ENCODE measurements at places on chromosomes 1 and 21.

DNA sequence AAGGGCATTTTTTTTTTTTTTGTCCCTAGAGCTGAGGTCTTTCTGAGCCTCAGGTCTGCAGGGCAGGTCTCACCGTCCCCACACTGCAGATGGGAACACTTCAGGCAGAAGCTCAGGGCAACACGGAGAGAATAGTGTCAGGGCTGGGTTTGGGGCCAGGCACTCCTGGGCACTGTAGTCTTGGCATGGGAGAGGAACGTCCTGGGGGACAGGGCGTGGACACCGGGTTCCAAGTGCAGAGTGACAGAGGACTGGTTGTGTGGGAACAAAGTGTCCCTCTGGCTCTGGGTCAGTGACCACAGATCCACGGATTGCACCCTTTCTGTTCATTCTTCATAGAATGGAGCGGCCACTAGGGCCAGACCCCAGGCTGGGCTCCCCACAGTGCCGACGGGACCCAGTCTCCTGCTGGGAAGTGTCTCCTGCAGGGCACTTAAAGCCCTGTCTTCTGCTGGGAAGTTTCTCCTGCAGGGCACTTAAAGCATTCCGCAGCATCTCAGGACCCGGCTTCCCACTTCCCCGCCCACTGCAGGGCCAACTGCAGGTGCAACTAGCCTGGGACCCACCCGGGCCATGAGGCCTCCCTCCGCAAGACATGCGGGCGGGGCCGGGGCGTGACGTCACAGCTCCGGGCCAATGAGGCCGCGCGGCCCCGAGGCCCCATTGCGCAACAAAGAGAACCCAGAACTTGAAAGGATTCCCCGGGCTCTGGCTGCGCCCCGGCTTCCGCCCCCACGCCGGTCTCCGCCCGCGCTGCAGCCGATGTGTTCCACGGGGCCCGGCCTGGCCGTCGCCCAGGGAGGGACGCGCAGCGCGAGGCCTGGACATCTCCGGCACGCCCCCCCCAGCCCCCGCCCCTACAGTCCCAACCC, 1.2 kb downstream of the GPR153 start:
- no peak for DNase-seq

DNA sequence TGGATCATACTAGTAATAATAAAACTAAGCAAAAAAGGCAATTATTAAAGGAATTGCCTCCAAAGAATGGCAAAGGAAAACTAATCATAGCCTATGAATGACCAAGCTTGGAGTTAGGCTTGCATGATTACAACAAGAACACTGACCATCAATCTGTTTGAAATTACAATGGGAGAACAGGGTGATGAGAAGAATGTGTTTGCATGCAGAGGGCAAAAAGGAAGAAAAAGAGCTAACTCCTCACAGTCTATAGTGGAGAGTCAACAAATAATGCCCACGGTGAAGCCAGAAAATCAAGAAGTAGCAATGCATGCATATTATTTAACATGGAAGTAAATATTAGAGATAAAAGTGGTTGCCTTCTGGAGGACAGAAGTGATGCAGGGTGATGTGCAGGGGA, 71.8 kb downstream of the COLGALT2 start:
- DNase-seq: no peak

DNA sequence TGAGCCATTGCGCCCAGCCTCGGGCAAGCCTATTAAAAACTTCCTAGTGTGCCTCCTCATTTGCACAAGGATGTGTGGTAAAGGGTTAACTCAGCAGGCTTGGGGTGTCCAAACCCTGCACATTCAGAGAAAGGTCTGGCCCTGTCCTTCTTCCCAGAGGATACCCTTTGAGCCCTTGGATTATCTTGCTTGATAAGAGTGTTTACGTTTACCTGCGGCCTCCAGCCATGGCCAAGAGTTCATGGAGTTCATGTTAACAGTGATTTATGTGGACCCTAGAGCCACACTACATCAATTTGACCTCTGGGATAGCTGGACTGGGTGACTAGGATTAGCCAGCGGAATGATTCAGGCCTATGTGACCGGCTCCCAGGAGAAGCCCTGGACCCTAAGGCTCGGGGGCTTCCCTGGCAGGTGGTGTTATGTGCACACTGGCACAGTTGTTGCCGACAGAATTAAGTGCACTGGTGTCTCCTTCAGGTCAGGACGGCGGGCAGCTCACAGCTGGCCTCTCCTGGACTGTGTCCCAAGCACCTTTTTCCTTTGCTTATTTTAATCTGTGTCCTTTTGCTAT, 7.7 kb upstream of the TCP10L start:
- no peak for DNase-seq

- no peak for DNase-seq
These were observed 4.7 kb downstream of the OR2B11 start for GRCh38 chr1:247453245-247453644.

GRCh38 chr1:67041841-67042503, 12.0 kb downstream of the SLC35D1 start:
- no peak for DNase-seq

- no peak for DNase-seq
These were observed 9.1 kb upstream of the CHIT1 start for GRCh38 chr1:203238535-203238934.

GRCh38 chr1:23483321-23484252, at the start of gene ASAP3:
Gene ASAP3 (minus strand): TSS chr1:23484179. CDS start chr1:23484133, 46 bp downstream.
- DNase-seq: no peak

DNA sequence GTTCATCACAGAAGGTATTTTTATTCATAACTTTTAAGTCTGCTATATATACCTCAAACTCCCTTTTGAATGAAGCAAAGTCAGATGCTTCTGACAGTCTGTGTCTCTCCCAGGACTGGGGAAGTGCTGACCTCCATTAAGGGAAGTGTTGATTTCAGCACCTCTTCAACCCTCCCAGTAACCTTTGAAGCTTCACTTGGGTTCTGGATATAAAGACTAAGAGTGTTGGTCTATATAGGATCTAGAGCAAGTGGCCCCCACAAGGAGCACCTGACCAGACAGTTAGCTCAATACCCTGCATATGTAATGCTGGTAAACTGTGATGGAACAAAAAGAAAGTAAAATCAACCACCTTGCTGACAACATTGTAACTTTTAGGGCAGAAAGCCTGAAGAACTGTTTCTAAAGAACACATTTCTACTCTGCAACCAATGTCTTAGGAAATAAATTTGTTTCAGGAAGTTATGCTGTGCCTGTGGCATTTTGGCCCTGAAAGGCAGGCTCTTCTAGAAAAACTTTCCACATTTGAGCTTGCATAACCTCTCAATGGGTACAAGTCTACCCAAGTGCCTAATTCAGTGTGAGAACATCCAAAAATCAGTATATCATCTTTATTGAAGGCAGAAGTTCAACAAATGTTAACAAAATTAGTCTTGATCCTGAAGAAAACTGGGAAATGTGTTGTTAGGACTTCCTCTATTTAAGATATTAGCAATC, 865 bp upstream of the PTPN22 start:
- DNase-seq: no peak

- no peak for DNase-seq
These were observed 32.4 kb downstream of the KIF1B start for GRCh38 chr1:10242811-10243210.

GRCh38 chr1:87523466-87523865, 194.8 kb downstream of the LMO4 start:
- DNase-seq: no peak

DNA sequence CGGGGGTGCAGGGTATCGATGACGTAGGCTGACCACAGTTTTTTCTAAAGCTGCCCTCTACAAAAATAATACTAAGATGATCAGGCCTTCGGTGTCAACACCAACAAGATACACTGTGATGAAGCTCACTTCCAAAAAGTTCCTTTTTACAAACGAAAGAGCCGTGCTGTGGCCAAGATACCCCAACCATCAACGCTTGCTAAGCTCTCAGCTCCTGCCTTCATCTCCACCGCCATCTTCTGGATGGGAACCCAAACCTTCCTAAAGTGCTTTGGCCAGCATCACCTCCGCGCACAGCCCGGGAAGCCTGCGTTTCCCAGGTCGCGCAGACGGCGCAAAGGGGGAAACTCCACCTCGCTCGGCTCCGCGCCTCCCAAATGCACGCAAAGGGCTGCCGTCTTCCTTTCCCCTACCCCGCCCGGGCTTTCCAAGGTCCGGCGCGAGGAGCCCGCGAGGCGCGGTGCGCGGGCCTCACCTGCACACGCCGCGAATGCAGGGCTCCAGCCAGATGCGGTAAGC, 541 bp downstream of the USP48 start:
- no peak for DNase-seq

GRCh38 chr1:234168061-234168724, 205.1 kb upstream of the COA6 start:
- DNase-seq: no peak

GRCh38 chr1:68174738-68175113, 57.6 kb downstream of the WLS start:
- no peak for DNase-seq

GRCh38 chr1:183872403-183872802, 67.5 kb downstream of the RGL1 start:
- DNase-seq: no peak

GRCh38 chr1:51423073-51423821, 92.9 kb upstream of the TTC39A start:
- no peak for DNase-seq

DNA sequence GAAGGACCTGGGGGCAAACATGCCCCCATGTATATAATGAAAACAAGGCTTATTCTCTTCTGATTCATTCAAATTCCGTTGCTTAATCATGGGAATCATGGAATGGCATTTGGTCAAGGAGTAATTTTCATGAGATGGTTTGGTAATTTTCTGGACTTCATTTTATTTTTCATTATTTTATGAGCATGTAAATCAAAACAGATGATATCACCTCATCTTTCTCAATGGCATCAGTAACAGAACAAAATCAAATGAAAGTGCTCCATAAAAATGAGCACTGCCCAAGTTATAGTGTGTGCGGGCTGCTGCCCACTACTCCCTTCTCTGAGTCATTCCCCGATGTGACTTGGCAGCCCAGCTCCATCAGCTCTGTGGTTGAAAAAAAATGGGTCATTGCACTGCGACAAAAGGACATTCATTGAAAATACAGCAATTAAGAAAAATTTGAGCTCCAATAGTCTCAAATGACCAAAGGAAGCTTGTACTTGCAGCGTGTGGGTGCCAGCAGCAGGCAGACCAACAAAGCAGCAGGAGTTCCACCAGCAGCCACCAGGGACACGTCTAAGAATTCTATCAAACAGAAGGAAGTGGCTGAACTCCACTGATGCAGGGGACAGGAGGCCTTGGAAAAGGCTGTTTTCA, 84.3 kb upstream of the VAV3 start:
- no peak for DNase-seq

DNA sequence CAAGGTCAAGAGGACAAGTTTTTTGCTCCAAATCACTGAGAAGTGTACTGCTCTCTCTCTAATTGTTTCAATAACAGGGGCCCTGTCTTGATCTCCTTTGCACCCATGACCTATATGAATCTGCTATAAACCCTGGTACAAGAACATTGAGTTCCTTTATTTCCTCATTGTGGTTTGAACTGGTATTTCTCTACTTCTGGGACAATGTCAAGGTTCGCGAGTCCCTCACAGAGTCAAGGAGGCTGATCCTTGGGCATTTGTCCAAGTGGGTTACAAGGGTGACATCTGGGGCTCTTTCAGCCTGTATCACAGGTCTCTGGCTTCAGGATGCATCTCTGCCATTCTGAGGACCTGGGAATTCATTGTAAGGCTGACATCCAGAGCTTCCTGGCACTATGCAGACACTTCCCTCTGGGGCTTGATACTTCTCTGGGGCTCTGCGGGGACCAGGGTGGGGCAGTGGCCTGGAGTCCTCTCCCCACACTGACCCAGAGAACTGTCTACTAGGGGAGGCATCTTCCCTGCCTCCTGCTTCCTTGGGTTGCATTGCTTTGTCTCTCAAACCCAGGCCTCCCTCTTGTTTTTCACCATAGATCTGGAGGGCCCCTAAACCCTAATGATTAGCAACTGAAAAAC, 22.5 kb upstream of the ZNF648 start:
- no peak for DNase-seq

- DNase-seq: no peak
These were observed 152.9 kb downstream of the BARHL2 start for GRCh38 chr1:90564164-90564563.

- no peak for DNase-seq
These were observed 16.0 kb downstream of the ENO1 start for GRCh38 chr1:8862528-8862927.

- no peak for DNase-seq
These were observed 23.1 kb upstream of the B3GALNT2 start for GRCh38 chr1:235527196-235527814.

DNA sequence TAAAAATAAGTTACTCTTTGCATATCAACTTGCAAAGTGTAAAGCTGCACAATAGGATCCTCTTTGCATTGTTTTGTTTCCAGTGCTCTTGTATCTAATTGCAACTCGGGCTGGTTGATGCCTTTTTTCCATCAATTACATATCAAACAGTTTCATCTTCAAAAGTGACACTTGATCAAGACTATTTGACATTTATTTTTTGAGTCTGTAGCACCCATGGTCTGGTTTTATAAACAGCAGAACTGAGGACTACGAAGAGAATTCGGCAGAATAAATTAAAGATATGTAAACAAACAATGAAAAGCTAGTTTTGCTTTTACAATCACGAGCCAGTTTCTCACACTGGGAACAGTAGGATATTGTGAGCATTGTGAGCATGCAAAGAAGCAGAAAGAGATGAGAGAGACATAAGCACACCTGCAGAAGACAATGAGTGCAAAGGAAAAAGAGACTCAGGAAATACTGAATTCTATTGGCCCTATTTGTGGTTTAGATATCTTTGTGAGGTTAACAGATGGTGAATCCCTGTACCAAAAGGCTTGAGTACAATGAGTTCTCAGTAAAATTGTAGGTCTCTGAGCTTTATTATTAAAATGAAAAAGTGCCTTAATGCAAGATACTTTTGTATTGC, 45.4 kb downstream of the RPL5 start:
- DNase-seq: no peak

DNA sequence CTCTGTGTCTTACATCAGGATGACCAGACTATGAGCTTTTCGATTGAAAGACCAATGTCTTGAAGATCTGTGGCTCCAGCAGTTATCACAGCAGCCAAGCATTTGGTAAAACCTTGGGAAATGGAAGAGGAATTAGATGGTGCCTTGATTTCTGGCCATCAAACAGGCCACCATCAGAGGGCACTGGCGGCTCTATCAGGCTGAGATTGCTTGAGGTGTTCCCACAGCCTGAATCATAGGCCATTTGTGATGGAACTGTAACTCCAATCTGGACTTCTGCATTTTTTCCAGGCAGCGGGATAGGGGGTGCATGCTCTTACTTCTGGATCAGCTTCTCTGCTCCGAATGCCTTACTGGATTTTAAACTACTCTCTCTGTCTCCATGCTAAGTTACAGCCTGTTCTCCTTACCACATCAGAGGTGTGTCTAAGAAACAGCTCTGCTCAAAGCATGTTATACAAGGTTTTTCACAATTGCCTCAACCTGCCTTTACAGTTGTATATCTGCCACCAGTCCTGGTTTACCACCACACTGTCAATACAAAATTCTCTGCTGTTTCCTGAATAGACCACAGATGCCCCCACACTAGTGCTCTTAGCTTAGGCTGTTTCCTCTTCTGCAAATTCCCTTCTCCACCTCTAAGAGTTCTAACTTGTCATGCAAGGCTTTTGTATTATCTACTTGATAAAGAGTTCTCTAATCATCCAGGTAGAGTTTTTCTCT, 180.9 kb downstream of the PTGER3 start:
- no peak for DNase-seq
